ENCODE measurements at places on chromosomes 2 and 18. TPM values are rescaled to one million over a fixed set of nuclear protein-coding genes. Genes with fewer than 3 reads are reported as not detected.

Gene PIK3C3
- total RNA-seq: 58.2 TPM

GRCh38 chr2:151943461-151943860, 115.2 kb upstream of the ARL5A start:
- no peak for DNase-seq

DNA sequence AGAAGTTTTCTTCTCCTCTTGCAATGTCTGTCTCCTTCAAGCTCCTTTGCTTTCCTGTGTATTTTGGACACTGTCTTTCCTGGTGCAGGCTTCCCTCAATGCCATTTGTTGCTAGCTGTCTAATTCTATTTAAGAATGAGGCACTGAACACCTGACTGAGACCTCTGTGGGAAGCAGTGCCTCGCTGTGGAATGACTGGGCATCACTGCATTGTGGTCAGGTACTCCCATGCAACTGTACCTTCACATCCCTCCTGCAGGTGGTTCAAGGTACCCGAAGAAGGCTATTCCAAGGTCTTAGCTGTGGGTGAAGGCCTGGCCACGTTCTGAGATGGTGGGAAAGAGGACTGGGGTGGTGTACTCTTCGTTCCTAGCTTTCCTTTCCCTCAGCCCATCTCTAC, 152.8 kb upstream of the CTAGE1 start:
- DNase-seq: no peak

Gene PRKAG3
- total RNA-seq: not detected

DNA sequence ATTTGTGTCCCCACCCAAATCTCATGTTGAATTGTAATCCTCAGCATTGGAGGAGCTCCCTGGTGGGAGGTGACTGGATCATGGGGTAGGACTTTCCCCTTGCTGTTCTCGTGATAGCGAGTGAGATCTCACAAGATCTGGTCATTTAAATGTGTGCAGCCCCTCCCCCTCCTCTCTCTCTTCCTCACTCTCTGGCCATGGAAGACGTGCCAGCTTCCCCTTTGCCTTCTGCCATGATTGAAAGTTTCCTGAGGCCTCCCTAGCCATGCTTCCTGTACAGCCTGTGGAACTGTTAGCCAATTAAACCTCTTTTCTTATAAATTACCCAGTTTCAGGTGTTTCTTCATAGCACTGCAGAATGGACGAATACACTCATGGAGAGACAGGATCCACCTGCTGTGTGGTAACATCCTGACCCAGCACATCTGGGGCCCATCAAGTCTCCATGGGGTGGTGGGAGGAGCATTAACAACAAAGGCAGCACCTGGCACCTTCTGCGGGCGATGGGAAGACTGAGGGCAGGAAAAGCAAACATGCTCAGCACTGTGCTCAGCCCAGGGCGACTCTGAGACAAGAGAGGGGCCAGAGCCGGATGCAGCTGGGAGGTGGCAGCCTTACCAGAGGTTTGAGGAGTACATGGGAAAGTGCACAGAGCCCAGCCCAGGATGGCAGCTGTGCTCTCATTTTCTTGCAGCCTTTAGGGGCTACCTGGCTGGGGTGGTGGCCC, 16.2 kb upstream of the ALPP start:
- DNase-seq: no peak

Gene BCL11A
- not detected for total RNA-seq

Gene CRYGD
- not detected for total RNA-seq

- no peak for DNase-seq
These were observed 3.0 kb downstream of the ACTR1B start for GRCh38 chr2:97660775-97661389.

Gene HRH4
- 0.43 TPM for total RNA-seq

Gene FEV
- total RNA-seq: not detected
